ENCODE measurements at places on chromosomes 11 and 22. TPM values are rescaled to one million over a fixed set of nuclear protein-coding genes. Genes with fewer than 3 reads are reported as not detected.

The SRSF8 gene
- 105 TPM for total RNA-seq

DNA sequence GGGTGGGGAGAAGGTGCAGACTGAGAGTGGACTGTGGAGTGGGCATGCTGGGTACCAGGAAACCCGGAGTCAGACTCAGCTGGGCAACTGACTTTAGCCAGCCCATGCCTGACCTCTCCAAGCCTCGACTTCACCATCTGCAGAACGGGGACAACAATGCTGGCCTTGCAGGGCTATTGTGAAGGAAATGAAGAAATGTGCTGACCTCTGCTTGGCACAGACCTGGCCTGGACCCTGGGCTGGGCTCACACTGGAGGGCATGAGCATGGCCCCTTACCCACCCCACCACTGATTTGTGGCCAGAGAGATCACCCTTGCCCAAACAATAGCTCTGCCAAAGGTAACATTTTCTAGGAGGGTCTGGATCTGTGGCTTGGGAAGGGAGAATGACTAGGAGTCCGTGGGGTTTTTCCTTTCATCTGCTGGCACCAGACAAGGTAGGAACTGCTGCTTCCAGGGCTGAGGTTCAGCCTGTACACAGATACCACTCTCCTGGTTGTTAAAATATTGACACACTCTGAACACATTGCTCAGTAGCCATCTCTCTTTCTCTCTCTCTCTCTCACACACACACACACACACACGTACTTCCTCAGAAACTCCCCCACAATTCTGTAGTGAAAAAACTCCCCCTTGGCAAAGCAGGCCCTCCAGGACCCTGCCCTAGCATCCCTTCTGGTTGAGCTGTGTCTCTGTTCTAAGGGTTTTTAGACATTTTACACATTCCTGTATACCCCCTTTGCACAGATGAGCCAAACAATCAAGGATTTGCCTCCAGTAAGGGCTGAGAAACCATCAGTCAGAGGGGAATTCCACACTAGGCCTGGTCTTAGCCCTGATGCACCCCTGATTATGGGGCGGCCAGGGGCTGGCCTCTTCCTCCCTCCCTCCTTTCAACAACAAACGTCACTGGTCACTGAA is 1.0 kb downstream of the MOGAT2 start:
- no peaks in the 10 kb centered on the region for H3K4me1 ChIP-seq
- H3K36me3 ChIP-seq, result no peaks in the 10 kb centered on the region
- no peak overlapping the region for H3K4me3 ChIP-seq
- H3K27ac ChIP-seq, result no peak overlapping the region
- DNase-seq, result no peak
- no peaks in the 10 kb centered on the region for H3K27me3 ChIP-seq

- H3K4me1 ChIP-seq, result peaks cover 5% of the 10 kb centered on the region
- no peaks in the 10 kb centered on the region for H3K36me3 ChIP-seq
- H3K27ac ChIP-seq, result no peak overlapping the region
- H3K4me3 ChIP-seq, result no peak overlapping the region
- peaks cover 6% of the 10 kb centered on the region for H3K27me3 ChIP-seq
Measured at GRCh38 chr11:72591785-72592502, 82.3 kb downstream of the PDE2A start.

DNA sequence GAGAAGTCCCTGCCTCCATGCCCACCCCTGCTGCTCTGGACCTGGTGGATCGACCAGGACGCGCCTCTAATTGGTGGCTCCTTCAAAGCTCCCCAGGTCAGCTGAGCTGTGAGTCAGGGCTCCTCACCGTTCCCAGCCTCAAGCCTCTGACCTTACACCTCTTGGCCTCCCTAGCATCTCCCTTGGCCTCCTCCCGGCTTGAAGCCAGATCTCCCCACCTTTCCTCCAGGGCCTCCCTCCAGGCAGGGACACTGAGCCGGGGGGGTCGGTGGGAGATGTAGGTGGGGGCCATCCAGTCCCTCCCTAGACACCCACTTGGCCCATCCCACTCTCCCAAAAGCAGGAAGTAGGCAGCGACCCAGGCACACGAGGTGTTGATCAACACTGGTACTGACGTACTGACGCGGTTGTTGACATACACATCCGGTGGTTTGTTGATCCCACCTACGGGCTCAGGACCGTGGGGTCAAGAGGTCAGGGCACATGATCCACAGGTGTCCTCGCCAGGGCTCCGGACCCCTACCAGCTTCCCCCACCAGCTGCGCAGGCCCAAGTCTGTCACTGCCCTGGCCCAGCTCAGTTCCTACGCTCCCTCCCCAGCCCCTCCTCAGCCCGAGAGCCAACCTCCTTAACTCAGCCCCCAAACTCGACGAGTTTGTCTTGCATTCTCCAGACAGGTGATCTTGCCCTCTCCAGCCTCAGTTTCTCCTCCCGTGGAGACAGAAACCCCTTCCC is 802 bp downstream of the ATG2A start:
- no peaks in the 10 kb centered on the region for H3K36me3 ChIP-seq
- peak overlapping the region; percentile 83 for H3K27ac ChIP-seq
- peak overlapping the region; percentile 92 for H3K4me3 ChIP-seq

DNA sequence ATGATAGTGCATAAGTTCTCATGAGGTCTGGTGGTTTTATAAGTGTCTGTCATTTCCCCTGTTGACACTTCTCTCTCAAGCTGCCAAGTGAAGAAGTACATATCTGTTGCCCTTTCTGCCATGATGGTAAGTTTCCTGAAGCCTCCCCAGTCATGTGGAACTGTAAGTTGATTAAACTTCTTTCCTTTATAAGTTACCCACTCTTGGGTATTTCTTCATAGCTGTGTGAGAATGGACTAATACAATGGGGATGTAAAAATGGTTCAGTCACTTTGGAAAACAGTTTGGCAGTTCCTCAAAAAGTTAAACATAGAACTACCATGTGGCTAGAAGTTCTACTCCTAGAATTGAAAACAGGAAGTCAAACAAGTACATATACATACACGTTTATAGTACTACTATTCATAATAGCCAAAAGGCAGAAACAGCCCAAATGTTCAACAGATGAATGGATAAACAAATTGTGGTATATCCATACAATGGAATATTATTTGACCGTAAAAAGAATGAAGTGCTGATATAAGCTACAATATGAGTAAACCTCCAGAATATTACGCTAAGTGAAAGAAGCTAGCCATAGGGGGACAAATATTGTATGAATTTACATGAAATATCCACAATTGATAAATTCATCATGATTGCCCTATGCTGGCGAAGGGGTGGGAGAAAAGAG is 16.0 kb upstream of the DKK3 start:
- no peaks in the 10 kb centered on the region for H3K4me1 ChIP-seq
- no peaks in the 10 kb centered on the region for H3K27me3 ChIP-seq
- H3K36me3 ChIP-seq, result no peaks in the 10 kb centered on the region
- H3K27ac ChIP-seq, result no peak overlapping the region

The MS4A4E gene
- not detected for total RNA-seq

GRCh38 chr22:33272180-33272579 is 214.0 kb upstream of the SYN3 start:
- H3K4me1 ChIP-seq, result no peaks in the 10 kb centered on the region
- DNase-seq, result no peak
- no peak overlapping the region for H3K27ac ChIP-seq
- no peak overlapping the region for H3K4me3 ChIP-seq
- no peaks in the 10 kb centered on the region for H3K27me3 ChIP-seq

The MTNR1B gene
- total RNA-seq, result not detected

- H3K27ac ChIP-seq, result peak within 1 kb of the TSS; percentile 77
- H3K4me1 ChIP-seq, result peaks cover 29% of the 10 kb centered on the region
- peak; percentile 72 for DNase-seq
- no peaks in the 10 kb centered on the region for H3K36me3 ChIP-seq
Measured at GRCh38 chr11:20363500-20364340, at the start of gene HTATIP2. HTATIP2 (plus strand) TSS chr11:20363714; CDS start chr11:20364238, 524 bp downstream.

DNA sequence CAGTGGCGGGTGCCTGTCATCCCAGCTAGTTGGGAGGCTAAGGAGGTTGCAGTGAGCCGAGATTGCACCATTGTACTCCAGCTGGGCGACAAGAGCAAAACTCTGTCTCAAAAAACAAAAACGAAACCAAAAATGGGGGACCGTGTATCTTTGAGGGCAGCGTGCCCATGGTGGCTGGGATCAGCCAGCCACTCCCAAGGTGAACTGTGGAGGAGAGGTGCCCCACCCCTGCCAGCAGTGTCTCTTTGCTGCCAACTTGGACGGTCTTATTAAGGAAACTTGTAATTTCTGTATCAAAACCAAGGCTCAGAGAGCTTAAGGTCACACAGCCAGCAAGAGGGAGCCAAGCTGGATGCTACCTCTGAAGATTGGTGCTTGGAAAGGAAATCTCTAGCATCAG is 147.7 kb downstream of the CACNA1I start:
- no peaks in the 10 kb centered on the region for H3K4me1 ChIP-seq
- H3K27me3 ChIP-seq, result no peaks in the 10 kb centered on the region
- no peaks in the 10 kb centered on the region for H3K36me3 ChIP-seq
- H3K4me3 ChIP-seq, result no peak overlapping the region

GRCh38 chr22:38205261-38206128 is 3.7 kb downstream of the MAFF start:
- no peaks in the 10 kb centered on the region for H3K27me3 ChIP-seq
- H3K36me3 ChIP-seq, result peaks cover 3% of the 10 kb centered on the region
- no peak overlapping the region for H3K4me3 ChIP-seq
- no peak overlapping the region for H3K27ac ChIP-seq
- no peak for DNase-seq

GRCh38 chr22:41442240-41442792 is 4.3 kb downstream of the TOB2 start:
- peaks cover 7% of the 10 kb centered on the region for H3K4me1 ChIP-seq
- no peak overlapping the region for H3K27ac ChIP-seq
- no peak for DNase-seq
- no peaks in the 10 kb centered on the region for H3K36me3 ChIP-seq
